ENCODE measurements at places on chromosomes 2 and 18.
A peak's percentile ranks its signal among the peaks of the same experiment; 100 is the strongest.

GRCh38 chr18:79400091-79400590 lies 4.4 kb downstream of the NFATC1 start:
- DNase-seq = no peak

DNA sequence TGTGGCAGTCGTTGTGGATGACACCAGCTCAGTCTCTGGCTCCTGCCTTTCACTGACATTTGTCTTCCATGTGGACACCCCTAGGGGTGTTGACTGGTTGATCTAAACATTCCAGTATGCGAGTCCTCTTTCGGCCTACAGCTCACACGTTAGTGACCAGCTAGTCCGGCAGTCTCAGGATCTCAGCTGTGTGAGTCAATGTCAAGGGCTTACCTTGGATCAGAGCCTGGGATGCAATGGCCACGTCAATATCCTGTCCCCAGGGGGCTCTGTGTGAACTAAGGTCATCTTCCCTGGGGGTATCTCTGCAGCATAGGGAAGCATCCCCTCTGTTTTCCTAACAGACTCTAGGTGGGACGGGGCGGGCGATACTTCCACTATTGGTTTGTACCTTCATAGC lies 35.1 kb upstream of the YWHAQ start:
- no peak for DNase-seq

GRCh38 chr2:235575431-235575830 lies 81.6 kb downstream of the AGAP1 start:
- DNase-seq = no peak

DNA sequence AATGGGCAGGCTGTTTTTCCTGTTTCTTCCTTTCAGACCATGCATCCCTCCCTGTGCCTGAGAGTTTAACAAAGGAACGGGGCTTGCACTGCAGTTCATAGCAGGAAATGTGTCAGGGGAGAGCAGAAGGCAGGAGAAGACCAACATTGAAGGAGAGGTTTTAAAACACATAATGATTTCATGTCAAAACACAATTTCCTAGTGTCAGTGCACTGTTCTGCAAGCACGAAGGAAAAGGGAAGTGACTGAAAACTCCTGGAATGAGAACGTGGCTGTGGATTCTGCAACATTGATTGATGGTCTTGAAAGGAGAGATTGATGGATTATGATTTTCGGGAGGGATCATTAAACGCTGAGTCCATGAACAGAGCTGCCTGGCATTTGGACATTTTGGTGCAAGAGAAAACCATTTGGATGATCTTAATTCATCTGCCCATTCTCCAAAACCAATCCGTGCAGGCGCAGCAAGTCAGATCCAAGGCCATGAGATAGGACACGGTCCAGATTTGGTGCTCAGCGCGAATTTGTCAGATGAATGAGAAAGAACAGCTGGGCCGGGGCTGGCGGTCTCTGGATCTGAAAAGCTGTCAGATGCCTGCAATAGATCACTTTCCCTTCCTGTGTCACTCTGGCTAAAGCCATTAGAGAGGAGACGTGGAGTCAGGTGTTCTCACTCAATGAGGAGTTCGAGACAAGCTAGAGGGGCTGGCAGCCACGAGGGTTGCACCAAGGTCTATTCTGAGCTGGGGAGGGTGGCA lies 38.4 kb downstream of the C1QL2 start:
- no peak for DNase-seq

DNA sequence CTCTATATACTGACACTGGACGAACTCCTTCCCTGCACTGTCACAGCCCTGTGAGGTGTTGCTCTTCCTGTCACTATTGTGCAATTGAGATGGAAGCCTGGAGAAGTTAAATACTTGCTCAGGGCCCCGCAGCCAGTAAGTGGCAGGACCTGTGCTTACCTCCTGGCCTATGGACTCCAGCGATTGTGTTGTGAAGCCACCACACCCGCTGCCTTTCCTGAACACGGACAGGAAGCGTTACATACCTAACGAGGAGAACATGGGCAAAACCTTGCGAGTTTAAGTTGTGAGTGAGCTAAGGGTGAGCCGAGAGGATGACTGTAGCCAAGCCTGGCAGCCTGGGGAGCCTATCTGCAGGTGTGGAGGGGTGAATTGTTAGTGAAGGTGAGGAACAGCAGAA lies 26.1 kb downstream of the RAB31 start:
- no peak for DNase-seq

DNA sequence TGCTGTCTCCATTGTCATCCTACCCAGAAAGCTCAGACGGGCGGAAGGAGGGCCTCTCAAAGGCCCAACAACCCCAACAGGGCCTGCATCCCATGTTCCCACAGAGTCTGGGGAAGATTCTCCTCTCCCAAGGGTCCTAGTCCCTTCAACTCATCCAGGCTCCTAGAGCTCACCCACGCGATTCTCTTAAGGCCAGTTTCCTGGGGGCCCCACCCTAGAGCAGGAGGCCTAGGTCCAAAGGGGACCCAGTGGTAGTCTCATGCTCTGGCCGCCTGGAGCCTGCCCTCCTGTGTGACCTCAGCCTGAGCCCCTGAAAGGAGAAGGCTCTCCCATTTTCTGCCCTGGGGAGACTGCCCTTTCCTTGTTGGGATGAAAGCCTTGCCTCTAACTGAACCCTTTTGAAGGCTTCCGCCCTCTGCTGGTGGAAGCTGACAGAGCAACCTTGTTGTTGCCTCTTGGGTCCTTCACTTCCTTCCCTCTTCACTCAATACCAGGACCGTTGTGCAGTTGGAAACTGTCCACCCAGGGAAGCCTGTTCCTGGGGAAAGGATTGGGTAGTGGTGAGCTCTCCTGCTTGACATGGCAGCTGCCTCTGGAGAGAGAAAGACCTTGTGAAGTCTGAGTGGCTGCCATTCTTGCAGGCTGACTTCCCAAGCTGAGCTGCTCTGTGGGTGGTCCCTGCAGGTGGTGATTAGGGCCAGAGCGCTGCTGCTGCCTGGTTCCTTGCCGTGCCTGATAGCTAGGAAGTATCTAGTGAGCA lies 86.0 kb upstream of the ALPP start:
- peak; percentile 65 for DNase-seq

DNA sequence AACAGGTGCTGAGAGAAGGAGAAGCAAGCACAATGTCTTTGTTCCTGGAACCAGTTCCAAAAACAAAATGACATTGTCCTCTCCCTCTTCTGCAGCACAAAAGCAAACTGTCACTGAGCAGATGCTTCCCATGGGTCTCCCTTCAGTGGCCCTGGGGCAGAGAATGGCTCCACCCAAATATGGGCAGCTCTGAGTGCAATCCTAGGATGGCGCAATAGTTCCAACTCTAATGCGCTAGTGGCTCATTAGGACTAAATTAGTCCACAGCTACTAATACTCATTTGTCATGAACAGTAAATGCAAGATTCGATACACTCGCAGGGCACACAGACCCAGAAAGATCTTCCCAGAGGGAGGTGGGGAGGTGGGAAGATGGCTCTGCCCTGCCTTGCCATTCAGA lies 205.2 kb upstream of the CHAC2 start:
- DNase-seq = no peak

DNA sequence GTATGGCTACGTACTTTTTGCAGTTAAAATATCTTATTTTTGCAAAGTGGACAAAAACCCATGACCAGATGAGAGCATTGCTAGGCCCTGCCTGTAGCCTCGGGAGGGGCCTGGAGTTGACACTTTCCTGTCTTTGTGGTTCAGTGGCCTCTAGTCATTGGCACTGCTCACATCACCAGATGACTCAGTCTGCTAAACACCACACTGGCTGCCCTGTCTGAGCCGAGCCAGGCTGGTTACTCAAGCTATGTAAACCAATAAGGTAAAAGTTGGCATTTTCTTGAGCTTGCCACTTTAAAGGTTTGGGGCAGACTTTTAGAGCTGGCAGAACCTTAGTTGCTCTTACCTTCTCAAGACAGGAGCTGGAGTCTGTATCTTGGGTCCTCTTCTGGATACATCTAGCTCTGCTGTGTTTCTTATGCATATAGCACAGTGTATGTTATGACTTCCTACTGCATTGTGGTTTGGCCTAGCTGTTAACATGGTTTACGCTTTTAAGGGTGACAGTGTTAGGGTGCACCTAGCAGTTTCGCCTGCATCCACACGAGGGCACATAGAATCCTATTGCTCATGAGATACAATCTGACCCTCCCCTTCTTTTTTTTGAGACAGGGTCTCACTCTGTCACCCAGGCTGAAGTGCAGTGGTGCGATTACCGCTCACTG lies 76.4 kb downstream of the AP1S3 start:
- no peak for DNase-seq

- DNase-seq = no peak
Measured at GRCh38 chr2:240238786-240239185, 98.3 kb upstream of the OTOS start.

GRCh38 chr2:133666621-133667020 lies 98.4 kb upstream of the NCKAP5 start:
- no peak for DNase-seq

DNA sequence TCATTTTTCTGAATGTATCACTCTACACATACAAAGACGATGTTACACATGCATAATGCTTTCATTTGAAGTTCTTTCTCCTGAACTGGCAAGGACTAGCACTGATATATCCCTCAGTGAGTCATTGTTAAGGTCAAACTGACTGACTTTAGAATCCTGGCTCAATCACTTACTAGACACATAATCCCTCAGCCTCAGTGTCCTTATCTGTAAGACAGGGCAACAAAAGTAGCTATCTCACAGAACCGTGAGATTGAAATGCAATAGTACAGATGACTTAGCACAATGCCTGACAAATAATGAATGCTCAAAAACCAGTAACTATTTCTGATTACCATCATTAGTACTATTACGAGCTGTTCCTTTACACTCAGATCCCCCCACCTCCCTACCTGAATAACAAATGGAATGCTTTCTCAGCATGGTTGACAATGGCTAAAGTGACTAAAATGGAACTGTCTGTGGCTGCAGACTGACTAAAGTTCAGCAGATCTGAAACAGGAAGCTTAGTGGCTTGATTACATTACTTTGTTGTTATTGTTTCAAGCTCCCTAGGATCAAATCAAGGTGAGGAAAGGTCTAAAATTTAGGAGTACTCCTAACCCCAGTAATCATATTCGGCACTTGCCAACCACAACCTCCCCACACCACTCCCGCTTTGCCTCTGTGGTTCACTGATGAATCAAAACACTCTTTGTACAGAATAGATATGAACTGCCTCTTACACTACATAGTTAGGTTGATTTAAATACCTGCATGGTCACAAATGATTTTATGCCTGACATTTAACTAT lies 35.8 kb upstream of the CACNB4 start:
- DNase-seq = no peak
